ENCODE measurements at places on chromosomes 5 and 9.
A peak's percentile ranks its signal among the peaks of the same experiment; 100 is the strongest.

GRCh38 chr9:27634879-27635278, 61.6 kb upstream of the C9orf72 start:
- DNase-seq: no peak

GRCh38 chr5:95818181-95819147, 4.1 kb downstream of the GLRX start:
- DNase-seq: no peak

DNA sequence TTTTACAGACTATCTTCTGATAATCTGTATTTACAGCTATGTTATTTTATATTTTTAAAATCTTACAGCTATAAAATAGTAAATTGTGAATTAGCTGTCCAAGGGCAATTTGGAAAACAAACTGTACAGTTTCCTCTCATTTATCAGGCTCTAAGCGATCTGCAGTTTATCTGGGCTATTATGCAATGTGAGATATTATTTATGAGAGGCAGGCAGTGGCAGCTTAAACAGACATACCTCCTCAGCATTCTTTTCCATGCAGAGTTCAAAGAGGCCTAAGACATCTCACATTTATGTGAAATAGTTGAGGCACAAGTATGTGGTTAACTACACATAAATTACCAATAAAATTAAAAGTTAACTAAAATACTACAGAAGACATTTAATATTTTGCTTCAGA, 10.2 kb downstream of the NIPSNAP3B start:
- DNase-seq: no peak

- no peak for DNase-seq
These were observed 466.0 kb upstream of the ADAMTS16 start for GRCh38 chr5:4674166-4674565.

DNA sequence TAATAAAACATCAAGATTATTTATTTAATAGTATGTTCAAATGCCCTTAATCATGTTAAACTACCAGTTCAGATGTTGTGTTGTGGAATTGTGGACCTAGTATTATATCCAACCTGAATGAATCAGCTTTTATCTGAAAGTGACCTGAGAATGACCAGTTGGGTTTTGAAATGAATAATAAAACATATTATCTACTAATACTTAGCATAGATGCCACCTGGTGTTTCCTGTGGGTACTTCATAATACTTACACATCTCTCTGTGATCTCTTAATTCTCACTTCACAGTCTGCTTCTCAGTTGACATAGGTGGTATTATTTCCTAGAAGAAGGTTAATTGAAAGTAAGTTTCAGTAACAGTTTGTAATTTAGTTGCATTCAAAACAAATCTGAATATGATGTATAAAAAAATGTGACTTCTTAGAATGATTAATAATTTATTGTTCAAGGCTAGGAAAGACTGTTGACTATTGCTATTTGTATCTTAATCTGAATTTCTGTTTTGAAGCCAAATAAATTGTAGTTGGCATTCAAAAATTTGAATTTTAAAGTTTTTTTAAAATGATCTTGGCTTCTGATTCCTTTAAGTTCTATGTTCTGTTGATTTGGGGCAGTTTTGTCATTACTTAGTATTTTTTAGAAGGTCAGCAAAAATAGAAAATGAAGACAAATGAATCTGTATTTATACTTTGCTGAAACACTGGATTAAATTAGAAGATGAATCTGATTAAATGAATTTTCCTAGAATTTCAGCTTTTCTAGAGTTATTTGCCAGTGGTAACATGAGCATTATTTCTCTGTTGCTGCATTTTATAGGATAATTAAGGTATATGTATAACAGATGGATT, 48.2 kb downstream of the KIF2A start:
- peak; percentile 7 for DNase-seq

GRCh38 chr5:41337724-41338123, 124.4 kb upstream of the C6 start:
- DNase-seq: no peak

- peak; percentile 34 for DNase-seq
These were observed 96.6 kb downstream of the GALNT10 start for GRCh38 chr5:154287136-154287535.

GRCh38 chr5:161261668-161262323, 284.7 kb downstream of the GABRB2 start:
- no peak for DNase-seq

GRCh38 chr9:27365707-27366376, 68.9 kb upstream of the EQTN start:
- DNase-seq: no peak

DNA sequence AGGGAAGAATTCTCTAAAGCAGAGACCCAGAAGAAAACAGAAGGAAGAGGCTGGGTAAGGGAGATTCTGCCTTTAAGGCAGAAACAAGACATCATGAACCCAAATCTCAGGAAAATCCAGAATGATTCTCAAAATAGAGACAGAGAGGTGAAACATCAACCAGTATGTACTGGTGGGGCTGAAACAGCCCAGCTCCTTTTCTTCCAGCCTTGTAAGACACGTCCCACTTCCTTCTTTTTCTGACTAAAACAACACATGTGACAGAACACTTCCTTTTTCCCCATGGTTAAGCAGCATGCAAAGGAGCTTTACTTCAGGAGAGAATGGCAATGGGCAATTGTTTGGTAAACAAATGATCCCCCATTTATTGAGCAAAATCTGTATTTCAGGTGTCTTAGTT, 230.8 kb upstream of the NR4A3 start:
- no peak for DNase-seq

DNA sequence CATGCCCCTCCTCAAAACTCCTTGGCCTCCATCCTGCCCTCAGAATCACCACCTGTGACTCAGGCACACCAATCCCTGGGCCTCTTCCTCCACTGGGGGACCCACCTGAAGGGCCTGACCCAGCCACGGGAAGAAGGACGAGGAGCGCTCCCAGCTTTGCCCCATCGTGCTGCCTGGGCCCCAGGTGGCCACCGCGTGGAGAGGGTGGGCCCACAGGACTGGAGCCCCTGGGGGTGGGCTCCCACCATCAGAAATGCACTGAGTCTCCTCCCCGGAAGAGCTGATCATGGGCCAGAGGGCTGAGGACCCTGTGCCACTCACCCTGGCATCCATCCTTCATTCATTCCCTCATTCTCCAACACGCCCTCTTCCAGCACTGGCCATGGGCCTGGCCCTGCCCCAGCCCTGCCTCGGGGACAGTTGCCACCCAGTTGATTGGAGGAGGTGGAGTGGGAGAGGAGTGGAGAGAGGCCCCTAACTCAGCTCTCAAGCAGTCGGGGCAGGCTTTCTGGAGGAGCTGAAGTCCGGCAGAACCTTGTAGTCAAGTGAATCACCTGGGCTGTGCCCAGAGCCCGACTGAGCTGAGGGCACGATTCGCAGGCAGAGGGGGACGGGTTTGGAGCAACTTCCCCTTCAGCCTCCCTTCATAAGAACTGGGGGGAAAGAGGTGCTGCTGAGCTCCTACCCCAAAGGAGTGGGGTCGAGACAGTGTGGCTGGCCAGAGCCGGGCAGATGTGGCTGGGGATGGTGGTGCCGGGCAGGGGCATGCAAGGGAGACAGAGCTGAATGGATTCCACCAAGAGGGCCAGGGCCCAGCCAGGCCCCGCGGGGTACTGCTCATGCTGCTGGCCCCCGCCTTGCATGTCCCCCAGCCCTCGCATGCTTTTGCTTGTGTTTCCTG, 29.6 kb downstream of the DNM1 start:
- DNase-seq: no peak

- no peak for DNase-seq
These were observed 23.4 kb upstream of the GLRA1 start for GRCh38 chr5:151947931-151948608.

- DNase-seq: no peak
These were observed 31.3 kb downstream of the ISOC1 start for GRCh38 chr5:129125819-129126218.

DNA sequence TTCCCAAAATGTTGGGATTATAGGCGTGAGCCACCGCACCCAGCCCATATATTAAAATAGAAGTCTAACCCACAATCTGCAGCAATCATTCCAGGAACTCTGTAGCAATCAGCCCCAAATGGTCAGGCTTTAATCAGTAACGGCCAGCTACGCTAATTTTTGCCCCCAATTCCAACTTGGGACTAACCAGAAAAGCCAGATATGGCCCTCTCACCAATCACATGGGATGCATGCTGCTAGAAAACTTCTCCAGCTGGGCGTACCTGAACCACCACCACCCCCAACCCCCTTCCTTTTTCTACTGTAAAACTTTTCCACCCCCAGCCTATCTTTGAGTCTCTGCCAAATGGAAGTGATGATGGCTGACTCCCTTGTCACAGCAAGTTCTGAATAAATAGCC, 4.1 kb downstream of the SUSD1 start:
- DNase-seq: no peak

- DNase-seq: no peak
These were observed 523.0 kb downstream of the MTRR start for GRCh38 chr5:8391911-8392310.

DNA sequence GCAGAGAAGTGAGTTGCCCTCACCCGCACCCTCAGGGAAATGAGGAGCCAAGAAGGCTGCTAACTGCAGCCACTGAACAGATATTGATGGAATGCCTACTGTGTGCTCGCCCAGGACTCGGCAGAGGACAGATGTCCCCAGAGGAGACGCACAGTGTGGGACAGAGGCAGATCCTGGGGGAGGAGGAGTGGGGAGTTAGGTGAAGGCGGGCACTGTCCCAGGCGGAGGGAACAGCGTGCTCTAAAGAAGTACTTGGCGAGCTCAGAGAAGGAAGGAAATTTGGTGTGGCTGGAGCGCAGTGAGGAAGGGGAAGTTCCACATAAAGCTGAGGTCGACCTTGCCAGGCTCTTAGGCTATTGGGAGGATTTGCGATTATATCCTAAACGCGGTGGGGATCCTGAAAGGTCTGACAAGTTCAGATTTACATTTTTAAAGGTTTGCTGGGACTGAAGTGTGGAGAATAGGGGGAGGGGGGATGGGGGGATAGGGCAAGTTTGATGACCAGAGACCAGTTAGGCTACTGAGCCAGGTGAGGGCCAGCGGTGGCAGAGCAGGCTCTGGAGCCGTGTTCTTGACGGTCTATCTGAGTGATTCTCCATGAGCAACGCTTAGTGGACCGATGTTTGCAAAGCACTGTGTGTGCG, 23.6 kb upstream of the CERCAM start:
- DNase-seq: no peak

- no peak for DNase-seq
These were observed 1.5 kb downstream of the IGFBPL1 start for GRCh38 chr9:38422555-38423260.

DNA sequence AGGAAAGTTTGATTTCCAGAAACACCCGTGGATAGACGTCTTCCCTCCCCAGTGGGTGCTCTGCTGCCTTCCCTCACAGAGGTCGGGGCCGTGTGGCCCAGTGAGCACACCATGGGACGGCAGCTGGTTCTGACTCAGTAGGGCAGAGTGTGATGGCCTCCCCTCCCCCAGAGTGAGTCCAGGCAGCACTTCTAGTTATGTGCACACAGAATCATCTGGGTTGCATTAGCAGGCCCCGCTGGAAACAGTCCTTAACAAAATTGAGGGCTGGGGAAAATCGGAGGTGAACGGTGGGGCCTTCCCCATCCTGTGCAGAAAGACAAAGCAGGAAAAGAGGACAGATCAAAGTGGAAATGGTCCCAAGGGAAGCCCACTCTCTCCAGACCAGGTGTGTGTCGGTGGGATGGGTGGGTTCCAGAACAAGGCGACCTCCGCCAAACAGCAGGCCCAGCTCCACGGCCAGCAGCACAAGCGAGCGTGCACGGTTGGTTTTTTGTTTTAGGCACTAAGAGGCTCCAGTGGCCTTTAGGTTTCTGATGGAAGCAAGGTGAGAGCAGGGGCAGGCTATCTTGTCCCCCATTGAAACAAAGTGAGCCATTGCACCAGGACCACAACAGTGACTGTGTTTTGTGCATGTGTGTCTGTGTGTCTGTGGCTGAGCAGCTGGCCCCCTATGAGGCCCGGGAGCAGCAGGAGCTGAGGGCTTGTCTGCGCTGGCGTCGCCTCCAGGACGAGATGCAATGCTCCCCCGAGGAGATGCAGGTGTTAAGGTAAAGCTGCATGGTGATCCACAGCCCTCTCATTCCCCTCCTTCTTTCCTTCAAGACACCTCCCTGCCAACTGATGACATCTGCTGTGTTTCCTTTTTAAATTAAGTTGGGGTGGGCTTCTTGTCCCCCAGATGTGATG, 201.5 kb downstream of the AOPEP start:
- DNase-seq: no peak

DNA sequence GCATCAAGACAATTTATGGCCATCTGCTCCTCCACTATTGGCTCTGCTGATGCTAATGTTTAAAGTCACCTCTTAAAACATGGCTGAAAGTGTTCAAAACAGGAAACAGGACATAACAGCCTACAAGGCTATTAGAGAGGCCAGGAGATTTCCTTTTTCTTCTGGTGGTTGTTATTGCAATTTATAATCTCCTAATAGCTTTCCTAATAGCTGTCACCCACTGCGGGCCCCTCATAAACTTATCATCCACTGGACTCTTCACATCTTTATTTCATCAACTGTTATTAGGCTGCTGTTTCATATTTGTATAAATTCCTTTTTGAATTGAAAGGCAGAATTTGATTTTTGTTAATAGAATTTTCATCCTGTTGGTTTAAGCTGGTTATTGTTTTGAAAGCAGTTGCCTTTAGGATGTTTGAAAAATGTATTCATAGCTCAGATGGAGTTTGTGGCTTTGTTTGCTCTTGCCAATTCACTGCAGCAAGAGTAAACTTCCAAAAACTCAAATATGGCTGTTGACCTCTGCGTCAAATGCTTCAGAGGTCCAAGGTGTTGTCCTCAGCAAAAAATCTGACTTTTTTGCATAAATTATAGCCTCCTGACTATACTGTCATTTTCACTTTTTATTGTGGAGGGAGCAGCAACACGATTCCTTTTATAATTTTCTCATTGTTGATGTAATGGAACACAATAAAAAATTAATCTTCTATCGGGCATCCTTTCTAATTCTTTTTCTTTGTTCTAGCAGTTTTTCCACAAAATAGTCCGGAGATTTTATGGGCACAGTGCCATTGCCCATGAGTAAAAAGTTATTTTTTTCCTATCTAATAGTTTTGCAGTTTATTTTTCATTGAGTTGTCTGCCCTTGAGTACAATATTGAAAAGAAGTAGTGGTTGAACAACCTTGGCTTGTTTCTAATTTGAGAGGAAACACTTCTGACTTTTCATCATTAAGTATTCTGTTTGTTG, 69.3 kb downstream of the MAT2B start:
- DNase-seq: no peak

GRCh38 chr5:173293817-173294672, 34.2 kb downstream of the STC2 start:
- DNase-seq: no peak

GRCh38 chr5:176134529-176135223, 103.5 kb upstream of the SIMC1 start:
- DNase-seq: no peak

- DNase-seq: no peak
These were observed 332.8 kb downstream of the MLLT3 start for GRCh38 chr9:20289423-20290010.
